Hematopoietic multipotent progenitor cell treated with erythropoietin and hydrocortisone succinate and interleukin-3 and kit ligand, for 6 days (in vitro differentiated cells): ENCODE measurements at places on chromosomes 3 and 15.
A peak's percentile ranks its signal among the peaks of the same experiment; 100 is the strongest.

DNA sequence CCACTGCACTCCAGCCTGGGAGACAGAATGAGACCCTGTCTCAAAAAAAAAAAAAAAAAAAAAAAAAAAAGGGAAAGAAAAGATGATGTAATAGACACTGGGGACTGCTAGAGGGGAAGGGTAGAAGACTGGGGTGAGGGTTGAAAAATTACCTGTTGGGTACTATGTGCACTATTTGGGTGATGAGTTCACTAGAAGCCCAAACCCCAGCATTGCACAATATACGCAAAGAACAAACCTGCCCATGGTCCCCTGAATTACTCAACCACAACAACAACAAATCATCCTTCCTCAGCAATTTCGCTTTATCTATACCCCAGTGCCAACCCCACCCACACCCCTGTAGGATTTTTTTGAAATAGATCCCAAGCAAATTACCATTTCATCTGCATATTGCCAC is 13.5 kb downstream of the NIPA1 start:
- DNase-seq: peak; percentile 37

DNA sequence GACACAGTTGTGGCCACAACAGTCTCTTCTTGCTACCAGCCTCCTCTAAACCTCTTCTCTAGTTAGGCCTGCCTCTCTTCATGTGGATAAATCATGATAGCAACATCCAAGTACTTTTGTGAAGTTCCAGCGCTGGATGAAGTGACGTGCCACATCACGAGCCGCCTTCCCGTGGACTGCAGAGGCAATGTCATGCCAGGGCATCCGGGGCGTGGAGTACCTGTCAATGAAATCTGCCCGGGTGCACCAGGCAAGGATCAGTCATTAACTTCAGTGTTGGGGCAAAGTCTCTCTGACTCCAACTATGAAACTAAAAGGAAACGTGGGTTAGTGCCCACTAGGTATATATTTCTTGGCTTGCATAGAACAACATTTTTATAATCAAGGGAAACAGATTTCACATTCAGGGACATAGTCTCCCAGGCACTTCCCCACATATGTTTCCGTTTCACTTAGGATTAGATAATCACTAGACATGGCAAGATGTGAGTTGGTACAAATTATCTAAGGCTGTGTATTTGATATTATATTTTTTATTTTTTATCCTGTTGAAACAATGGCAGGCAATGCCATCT is 133.6 kb downstream of the PLD1 start:
- no peak for DNase-seq

DNA sequence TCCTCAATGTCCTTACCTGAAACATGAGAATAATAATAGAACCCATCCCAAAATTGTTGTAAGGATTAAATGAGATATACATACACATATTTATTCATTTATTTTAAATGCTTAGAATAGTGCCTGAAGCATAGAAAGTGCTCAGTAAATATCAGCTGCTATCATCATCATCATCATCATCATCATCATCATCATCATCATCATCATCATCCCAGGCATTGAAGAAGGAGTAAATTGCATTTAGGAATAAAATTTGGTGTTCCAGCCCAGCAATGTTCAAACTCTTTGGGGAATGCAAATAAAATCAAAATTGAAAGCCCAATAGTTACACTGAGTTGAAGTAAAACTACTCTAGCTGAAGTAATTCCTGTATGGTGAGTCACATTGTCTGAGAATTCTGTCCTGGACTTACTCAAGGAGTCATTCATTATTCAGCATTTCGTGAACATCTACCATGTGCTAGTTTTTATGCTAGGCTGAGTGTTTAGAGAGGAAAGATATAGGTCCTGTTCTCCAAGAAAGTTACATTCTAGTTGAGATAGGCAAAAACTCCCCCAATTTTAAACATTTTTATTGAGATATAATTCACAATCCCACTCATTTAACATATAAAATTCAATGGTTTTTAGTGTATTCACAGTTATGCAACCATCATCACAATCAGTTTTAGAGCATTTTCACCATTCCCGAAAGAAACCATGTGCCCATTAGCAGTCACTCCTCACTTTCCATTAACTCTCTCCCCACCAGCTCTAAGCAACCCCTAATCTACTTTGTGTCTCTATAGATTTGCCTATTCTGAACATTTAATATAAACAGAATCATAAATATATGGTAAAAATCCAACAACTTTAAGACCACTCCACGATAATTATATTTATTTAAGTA is 107.2 kb downstream of the FRMD5 start:
- DNase-seq: no peak

- DNase-seq: no peak
Measured at GRCh38 chr3:125207949-125208568, 4.5 kb downstream of the SLC12A8 start.

DNA sequence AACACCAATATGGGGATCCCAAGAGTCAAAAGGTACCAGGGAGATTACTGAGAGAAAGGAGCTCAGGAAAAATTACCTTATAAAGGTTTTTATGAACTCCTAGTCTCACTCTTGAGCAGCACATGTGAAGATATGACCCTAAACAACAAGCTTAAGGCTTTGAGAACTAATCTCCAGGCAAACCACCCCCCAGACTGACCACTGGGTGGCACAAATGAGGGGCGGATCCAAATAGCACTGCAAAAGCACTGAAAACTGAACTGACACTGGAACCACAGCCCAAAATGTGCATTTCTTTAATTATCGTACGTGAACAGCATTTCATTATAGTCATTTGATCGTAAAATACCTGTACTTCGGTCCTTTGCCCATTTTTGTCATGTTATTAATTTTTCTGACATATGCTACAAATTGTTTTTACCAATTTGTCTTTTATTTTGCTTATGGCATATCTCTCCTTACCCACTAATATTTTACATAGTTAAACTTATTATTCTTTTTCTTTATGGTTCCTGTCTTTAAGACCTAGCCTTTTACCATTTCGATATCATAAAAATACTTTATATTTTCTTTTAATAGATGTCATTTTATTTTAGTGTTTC is 31.5 kb upstream of the TFDP2 start:
- peak; percentile 75 for DNase-seq

DNA sequence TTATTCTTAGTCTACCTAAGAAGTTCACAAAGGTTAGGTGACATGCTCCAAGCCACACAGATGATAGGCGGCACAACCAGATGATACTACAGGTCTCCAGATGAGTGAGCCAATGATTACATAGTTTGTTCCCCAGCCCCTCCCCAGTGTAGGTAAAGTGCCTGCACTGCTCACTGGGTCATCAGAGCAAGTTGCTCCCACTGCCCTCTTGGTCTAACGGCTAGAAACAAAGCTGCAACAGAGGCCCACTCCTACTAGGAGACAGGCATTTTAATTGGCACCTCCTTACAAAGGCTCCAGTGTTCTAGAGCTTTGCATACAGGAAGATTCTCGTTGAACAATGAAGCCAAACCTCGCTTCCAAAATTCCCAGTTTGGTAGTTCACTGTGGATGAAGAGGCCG is 47.3 kb downstream of the TMEM44 start:
- DNase-seq: no peak

DNA sequence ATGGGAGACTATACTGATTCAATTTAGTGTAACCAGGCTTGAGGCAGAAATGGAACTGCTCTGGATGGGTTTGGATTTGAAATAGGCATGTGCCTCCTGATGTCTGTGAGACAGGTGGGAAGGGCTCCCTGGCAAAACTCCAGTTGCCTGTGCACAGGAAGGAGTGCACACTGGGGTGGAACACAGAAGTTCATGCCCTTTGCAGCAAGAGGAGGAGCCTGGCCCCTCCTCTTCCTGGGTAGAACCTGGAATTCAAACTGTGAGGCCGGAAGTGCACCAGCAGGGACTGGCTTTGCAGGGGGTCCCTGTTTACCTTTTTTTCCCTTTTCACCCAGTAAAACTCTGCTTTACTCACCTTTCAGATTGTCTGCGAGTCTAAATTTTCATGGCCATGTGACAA is 99.9 kb downstream of the GMPS start:
- DNase-seq: no peak

DNA sequence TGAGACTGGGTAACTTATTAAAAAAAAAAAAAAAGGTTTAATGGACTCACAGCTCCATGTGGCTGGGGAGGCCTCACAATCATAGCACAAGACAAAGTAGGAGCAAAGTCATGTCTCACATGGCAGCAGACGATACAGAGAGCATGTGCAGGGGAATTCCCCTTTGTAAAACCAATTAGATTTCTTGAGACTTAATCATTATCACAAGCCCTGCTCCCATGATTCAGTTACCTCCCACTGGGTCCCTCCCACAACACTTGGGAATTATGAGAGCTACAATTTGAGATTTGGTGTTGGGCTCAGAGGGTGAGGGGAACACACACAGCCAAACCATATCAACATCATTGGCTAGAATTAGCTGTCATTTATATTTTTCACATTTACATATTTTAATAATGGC is 221.0 kb downstream of the RSRC1 start:
- no peak for DNase-seq

GRCh38 chr3:88005066-88005465 is 53.7 kb downstream of the CGGBP1 start:
- peak; percentile 89 for DNase-seq

DNA sequence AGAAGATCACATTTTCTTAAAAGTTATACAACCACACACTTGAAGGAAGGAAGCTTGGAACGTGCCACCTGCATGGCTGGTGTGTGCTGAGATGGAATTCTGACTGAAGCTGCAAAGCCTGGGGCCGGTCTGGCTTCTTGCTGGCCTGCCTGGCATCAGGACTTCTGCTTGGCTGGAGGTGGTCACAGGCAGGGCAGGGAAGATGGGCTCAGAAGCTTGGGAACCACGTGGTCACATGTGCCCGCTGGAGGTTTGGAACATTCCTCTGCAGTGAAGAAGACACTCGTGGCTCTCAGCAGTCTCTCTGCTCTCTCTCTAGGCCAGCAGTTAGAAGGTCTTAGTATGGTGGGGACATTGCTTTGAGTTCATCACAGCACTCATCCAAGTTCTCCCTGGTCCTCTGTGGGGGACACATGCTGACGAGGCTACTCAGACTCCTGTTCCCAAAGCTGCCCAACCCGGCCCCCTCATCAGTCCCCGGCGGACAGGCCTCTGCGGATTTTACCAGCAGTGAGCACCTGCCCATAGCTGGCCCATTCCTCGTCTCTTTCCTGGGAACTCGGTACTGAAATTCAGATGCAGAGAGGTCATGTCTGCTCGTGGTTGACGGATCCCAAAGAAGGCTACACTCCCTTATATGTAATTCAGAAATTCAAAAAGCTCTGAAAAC is 229.0 kb downstream of the ADAMTS17 start:
- no peak for DNase-seq

DNA sequence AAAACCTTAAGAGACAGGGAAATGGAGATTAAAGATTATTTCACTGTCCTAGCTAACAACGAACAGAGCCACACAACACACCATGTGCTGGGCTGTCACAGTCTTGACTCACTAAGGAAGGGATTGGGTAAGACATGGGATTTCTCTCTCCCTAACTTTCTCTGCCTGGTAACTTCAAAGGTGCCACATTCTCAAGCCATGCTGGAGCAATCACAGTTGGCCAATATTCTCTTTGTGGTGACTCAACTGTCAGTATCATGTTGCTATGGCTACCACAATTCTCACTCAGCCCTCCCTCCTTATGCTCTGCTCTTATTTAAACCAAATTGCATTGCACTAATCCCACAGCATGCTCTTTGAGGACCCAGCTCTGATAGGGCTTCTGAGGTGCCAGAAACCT is 74.0 kb downstream of the OXNAD1 start:
- DNase-seq: peak; percentile 84

GRCh38 chr15:91649831-91650321 is 203.6 kb upstream of the SLCO3A1 start:
- DNase-seq: no peak

DNA sequence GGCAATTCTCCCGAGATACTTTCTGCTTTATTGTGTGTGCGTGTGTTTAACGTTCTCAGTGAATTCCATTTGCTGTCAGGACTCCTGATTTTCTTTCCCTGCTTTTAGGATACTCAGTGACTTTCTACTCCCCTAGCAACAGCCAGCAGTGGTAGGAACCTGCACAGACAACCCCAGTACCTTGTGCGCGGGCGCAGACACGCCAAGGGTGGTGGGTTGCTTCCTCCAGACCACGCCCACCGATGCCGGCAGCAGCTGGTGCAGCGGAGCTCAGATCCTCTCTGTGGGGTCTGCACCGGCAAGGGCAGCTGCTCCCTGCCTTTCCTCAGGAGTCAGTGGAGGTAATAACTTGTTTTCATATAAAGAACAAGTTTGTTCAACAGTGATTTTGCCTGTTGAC is 225.1 kb upstream of the NDN start:
- no peak for DNase-seq

DNA sequence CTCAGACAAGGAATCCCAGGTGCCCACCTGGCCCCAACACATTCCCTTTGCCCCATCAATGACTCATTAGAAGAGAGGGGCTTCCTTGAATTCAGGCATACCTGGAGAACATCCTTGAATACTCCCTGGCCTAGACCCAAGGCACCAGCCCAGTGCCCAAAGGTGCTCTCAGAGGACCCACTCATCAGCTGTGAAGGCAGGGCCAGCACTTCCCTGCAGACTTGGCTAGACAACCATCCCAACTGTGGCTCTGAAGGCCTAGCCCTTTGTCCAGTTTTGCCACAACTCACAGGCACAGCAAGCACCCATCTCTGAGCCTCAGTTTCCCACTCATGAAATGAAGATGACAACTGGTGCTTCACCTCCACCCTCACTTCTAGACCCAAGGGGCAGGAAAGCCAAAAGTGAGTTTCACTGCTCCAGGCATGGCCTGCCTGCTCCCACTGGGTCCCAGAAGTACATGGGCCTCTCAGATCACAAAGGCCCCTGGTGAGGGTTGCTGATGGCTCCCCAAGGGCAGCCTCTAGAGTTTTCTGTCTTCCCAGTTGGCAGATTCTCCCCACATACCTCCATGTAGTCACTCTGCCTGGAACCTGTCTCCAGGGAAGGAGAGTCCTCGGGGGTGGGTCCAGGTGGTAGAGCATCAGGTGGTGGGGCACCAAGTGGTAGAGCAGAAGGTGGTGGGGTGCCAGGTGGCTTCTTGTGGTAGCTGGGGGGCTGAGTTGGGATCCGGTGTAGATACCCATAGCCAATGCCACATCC is 7.5 kb downstream of the GORASP1 start:
- DNase-seq: no peak

DNA sequence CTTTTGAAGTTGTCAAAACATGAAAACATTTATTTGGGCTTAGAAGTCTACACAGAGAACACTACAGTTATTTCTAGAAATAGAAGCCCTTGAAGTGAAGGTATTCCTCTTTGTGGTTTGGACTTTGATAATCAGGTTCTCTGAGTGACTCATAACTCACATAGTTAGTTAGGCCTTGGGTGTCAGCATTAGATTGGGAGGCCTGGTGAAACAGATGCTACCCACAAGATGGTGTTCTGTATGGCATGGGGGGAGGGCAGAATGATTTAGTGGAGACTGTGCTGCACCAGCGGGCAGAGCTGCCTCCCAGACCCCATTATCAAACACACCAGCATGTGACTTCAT is 108.9 kb upstream of the ETV5 start:
- peak; percentile 92 for DNase-seq

- no peak for DNase-seq
Measured at GRCh38 chr3:24981924-24982323, 446.1 kb upstream of the RARB start.
